Pulmonary artery endothelial cell (primary cell): ENCODE measurements at places on chromosomes 6 and 20.

DNA sequence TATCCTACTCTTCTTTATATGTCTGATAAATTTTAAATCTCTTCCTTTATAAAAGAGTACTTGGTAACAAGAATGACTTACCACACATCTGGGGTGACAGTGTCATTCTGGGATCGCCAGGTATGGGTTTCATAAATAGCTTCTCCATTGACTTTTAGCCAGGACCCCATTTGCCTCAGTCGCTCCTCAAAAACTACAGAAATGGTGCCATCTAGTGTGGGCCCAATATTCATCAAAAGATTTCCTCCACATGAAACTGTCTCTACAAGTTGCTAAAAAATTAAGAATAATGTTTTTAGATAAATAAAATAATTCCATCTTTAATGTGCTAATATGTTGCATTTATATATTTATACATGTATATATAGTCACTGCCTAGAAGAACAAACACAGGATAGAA is 9.7 kb downstream of the FUCA2 start:
- no peak for DNase-seq

DNA sequence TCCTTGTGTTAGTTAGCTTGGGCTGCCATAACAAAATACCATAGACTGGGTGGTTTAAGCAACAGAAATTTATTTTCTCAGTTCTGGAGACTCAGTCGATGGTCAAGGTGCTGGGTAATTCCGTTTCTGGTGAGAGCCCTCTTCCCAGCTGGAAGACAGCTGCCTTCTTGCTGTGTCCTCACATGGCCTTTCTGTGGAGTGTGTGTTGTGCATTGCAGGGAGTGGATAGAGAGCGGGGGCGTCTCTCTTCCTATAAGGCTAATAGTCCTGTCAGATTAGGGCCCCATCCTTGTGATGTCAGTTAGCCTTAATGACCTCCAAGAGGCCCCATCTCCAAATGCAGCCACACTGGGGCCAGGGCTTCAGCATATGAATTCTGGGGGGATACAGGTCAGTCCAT is 19.2 kb downstream of the CHMP4B start:
- DNase-seq: no peak

- DNase-seq: no peak
These were observed 285.2 kb downstream of the UST start for GRCh38 chr6:149031859-149032598.

DNA sequence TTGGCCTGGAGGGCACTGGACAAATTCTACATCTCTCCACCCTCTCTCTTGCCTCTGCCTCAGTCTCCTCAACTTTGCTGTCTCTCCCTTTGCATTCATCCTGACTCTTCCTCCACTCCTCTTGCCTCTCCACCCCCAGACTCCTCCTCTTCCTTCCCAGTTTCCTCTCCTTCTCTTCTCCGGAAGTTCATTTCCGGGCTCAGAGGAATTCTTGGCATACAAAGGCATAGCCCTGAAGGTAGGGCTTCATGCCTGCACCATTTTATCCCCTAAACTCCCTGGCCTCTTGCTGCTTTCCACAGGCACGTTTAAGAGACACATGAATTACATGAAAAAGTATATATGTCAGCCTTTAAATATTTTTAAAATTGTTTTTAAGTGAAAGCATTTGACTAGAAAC is 10.6 kb downstream of the BFSP1 start:
- no peak for DNase-seq

GRCh38 chr20:63756648-63756991 is 17.0 kb downstream of the SLC2A4RG start:
- no peak for DNase-seq

DNA sequence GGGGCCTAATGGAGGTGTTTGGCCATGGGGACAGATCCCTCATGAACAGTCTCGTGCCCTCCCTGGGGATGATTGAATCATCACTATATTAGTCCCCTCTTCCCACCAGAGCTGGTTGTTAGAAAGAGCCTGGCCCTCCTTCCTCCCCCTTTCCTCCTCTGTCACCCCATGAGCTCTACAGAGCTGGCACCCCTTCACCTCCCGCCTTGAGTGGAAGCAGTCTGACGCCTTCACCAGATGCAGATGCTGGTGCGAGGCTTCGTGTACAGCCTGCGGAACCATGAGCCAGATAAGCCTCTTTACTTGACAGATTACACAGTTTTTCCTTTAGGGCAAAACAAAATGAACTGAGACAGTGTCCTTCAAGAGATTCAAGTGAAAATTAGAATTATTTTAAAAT is 74.4 kb upstream of the RIPOR2 start:
- DNase-seq: no peak

DNA sequence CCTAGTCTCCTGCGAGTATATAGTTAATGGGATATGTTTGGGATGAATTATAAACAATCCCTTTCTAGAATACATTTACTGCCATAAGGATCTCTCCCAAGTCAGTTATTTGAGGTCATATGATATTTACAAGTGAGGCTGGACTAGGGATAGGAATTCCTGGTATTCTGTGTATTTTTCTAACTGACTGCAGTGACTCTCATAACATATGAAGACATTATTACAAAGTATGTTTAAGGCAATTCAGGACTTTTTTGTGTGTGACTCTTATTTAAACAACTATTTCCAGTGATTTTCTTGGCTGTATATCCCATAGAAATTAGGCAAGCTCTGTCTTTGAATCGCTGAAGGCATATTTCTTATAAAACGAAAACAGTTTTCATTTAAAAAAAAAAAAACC is 18.4 kb upstream of the TNFAIP3 start:
- no peak for DNase-seq

- no peak for DNase-seq
These were observed 82.1 kb downstream of the SLC23A2 start for GRCh38 chr20:4919047-4919704.

- no peak for DNase-seq
These were observed 9.0 kb downstream of the MOCS3 start for GRCh38 chr20:50967586-50967985.

- no peak for DNase-seq
These were observed 5.9 kb upstream of the MRS2 start for GRCh38 chr6:24396824-24397223.

DNA sequence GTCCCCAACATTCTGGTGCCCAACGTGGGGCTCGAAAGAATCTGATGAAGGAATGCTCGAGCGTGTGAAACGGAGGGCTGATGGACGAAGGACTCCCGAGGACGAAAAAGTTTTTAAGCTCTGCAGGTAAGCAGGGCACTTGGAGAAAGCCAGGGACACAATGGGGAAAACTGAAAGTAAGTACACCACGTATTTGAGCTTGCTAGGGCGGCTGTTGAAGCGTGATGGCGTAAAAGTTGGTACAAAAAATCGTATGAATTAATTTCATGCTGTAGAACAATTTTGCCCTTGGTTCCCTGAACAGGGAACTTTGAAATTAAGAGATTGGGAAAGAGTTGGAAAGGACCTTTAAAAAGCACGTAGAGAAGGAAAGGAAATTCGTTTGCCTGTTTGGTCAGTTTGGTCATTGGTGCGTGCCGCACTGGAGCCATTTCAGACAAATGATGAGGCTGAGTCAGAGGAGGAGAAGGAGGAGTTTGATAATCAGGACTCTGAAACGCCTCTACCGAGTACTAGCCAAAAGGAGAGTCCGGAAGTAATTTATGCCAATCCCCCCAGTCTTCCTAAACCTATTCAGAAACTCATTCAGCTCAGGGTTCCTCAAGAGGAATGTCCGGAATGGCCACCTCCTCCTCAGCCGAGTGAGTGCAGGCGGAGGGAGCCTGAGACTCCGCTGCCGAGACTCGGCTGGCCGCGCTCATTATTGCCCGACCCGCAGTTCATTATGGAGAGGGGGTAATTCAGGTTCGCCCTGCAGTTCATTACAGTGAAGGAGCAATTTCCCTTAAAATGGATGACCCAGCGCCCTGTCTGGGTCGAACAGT is 59.2 kb upstream of the PRSS16 start:
- no peak for DNase-seq

- DNase-seq: no peak
These were observed 223.5 kb upstream of the ID4 start for GRCh38 chr6:19613678-19614077.

DNA sequence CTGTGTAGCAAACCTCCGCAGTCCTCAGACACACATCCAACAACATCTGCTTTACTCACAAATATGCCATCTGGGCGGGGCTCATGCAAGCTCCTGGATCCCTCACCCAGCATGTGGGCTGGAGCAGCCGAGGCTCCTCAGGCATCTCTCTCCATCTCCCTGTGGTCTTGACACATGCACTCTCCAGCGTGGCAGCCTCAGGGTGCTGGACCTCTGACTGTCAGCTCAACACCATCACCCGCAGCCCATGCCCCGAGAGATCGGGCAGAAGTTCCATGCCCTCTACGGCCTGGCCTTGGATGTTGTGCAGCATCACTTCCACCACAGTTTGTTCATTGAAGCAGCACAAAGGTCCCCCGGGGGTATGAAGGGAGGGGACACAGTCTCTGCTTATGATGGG is 32.6 kb upstream of the CD93 start:
- DNase-seq: no peak

GRCh38 chr20:23244156-23244915 is 106.3 kb upstream of the NXT1 start:
- DNase-seq: no peak

DNA sequence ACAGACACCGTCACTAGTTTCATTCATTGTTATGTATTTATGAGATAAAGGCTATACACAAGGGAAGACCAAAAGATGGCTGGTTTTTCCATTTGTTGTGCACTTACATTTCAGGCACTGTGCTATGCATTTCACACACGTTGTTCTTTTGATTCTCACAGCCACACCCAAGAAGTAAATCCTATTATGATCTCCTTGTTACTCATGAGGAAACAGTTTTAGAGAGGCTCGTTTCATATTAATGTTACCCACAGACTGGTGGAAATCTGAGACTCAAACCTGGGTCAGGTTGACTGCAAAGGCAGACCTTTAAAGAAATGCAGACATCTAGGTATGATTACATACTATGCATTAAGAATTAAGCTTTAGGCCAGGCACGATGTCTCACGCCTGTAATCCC is 34.9 kb downstream of the SHLD1 start:
- DNase-seq: no peak

GRCh38 chr20:47493175-47493962 is 8.3 kb upstream of the NCOA3 start:
- DNase-seq: no peak

DNA sequence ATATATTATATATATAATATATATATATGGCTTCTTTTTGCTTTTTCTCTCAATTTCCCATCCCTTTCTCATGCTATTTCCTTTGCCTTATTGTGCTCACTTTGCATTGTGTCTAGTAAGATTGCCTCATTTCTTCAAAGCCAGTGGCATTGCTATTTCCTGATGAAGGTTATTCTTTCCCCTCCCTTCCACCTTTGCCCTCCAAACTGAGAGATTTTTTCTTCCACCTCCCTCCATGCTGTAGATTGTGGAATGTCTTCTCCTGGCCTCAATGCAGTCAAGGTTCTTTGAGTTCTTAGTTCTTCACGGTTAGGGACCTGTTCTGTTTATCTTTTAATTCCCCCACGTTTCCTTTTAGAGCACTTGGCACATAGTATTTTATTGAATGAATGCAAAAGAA is 17.2 kb downstream of the SH3BGRL2 start:
- no peak for DNase-seq

GRCh38 chr6:6590530-6590929 is 2.0 kb downstream of the LY86 start:
- DNase-seq: no peak

GRCh38 chr6:147311218-147311617 is 107.0 kb downstream of the STXBP5 start:
- no peak for DNase-seq

DNA sequence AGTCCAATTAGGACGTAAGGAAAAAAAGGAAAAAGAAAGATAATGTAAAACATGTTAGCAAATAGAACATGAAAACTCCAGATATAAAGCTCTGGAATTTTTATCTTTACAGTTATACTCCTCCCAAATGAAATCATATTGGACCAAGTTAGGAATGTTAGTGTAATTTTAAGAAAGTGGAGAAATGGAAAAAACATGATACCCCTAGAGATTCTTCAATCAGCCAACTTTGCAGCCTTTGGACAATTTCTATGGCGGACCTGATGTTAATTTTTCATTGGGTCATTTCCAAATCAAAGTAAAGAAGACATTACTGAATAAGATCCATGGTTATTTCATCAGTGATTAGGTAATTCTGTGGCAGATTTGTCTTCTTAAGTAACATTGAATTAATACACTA is 748.7 kb downstream of the RFPL4B start:
- no peak for DNase-seq
